ENCODE measurements at places on chromosomes 16 and 17. TPM values are rescaled to one million over a fixed set of nuclear protein-coding genes. Genes with fewer than 3 reads are reported as not detected.

- peaks cover 11% of the 10 kb centered on the region for H3K27me3 ChIP-seq
- no peak for DNase-seq
- no peaks in the 10 kb centered on the region for H3K36me3 ChIP-seq
- peaks cover 38% of the 10 kb centered on the region for H3K4me1 ChIP-seq
- no peak overlapping the region for H3K27ac ChIP-seq
These were observed 576 bp upstream of the MYO18A start for GRCh38 chr17:29180788-29181160.

Gene RASD1
- 3.0 TPM for total RNA-seq

- peaks cover 11% of the 10 kb centered on the region for H3K36me3 ChIP-seq
- no peak overlapping the region for H3K4me3 ChIP-seq
- DNase-seq, result no peak
These were observed 6.0 kb downstream of the TIMM22 start for GRCh38 chr17:1002771-1003555.

Gene PRSS33
- 0.46 TPM for total RNA-seq

GRCh38 chr16:46961373-46962353 is 11.8 kb downstream of the DNAJA2 start:
- H3K4me3 ChIP-seq, result peak overlapping the region; percentile 62
- no peaks in the 10 kb centered on the region for H3K27me3 ChIP-seq
- peaks cover 13% of the 10 kb centered on the region for H3K36me3 ChIP-seq

DNA sequence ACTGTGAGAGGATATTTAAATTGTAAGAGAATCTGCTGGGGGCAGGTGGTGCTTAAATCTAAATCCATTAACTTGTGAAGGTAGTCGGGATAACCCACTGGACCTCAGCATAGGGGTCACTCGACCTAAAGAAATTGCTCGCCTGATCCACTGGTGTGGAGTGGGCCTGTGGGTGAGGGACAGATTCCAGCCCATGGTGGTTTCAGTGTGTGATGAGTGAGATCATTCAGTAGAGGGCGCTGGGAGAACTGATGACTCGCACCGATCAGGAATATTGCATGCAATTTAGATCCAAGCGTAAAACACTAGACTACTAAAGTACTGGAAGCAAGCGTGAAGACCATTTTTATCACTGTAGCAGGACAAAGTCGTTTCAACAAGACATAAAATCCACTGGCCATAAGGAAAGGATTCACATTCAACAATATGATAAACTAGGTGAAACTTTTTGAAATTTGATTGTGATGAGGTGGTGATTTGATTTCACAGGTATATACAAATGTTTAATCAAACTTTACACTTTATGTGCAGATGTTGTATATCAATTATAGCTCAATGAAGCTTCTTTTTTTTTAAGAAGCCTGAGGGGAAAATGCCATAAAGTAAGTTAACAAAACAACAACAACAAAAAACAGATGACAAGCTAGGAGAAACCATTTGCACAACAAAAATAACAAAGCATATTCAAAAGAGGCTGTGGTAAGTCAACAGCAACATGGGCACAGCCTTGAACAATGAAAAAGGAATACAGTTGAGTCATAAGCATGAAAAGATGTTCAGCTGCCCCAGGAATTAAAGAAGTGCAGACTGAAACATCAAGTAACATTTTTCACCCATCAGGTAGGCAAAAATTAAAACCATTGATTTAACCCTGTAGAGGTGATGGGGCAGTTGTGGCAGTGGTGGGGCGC is 7.5 kb upstream of the TMEM170A start:
- peaks cover 3% of the 10 kb centered on the region for H3K27me3 ChIP-seq
- H3K27ac ChIP-seq, result no peak overlapping the region
- H3K4me1 ChIP-seq, result peaks cover 6% of the 10 kb centered on the region
- peak; percentile 45 for DNase-seq
- H3K36me3 ChIP-seq, result no peaks in the 10 kb centered on the region
- no peak overlapping the region for H3K4me3 ChIP-seq

Gene CBFA2T3
- total RNA-seq, result 1.2 TPM

GRCh38 chr17:21524211-21524591 is 148.0 kb downstream of the KCNJ12 start:
- H3K36me3 ChIP-seq, result no peaks in the 10 kb centered on the region
- no peak overlapping the region for H3K4me3 ChIP-seq
- no peaks in the 10 kb centered on the region for H3K4me1 ChIP-seq
- DNase-seq, result no peak
- no peak overlapping the region for H3K27ac ChIP-seq

GRCh38 chr16:64705443-64705842 is 416.4 kb downstream of the CDH11 start:
- no peaks in the 10 kb centered on the region for H3K27me3 ChIP-seq
- H3K36me3 ChIP-seq, result peaks cover 2% of the 10 kb centered on the region
- DNase-seq, result no peak

DNA sequence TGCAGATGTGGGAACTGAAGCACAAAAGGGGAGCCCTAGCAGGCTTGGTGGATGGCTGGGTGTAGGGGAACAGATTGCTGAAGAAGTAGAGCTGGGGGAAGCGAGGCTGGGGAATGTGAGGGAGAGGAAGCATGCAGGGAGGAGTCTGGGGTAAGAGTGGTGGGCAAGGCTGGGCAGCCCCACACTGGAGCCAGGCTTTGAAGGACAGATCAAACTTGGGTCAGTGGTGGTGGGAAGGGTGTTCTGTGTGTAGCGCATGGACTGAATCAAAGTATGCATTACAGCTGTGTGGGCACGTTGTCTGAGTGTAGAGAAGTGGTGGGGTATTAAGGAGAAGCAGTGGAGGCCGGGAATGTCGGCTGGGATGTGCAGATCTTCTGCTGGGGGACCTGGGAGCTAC is 116.0 kb downstream of the CYLD start:
- H3K27me3 ChIP-seq, result peaks cover 9% of the 10 kb centered on the region
- H3K36me3 ChIP-seq, result no peaks in the 10 kb centered on the region
- no peak for DNase-seq
- no peak overlapping the region for H3K27ac ChIP-seq
- H3K4me1 ChIP-seq, result no peaks in the 10 kb centered on the region
- H3K4me3 ChIP-seq, result no peak overlapping the region

Gene CCL18
- total RNA-seq, result 1.5 TPM

Gene RNF43
- 3.4 TPM for total RNA-seq

Gene PPP1R27
- total RNA-seq, result not detected

- no peak for DNase-seq
- peaks cover 8% of the 10 kb centered on the region for H3K36me3 ChIP-seq
- H3K27ac ChIP-seq, result peak overlapping the region; percentile 8
These were observed 27.4 kb downstream of the STH start for GRCh38 chr17:46026166-46027047.

Gene GCGR
- not detected for total RNA-seq

GRCh38 chr16:85535352-85536072 is 77.6 kb upstream of the GSE1 start:
- no peak for DNase-seq
- H3K4me3 ChIP-seq, result no peak overlapping the region
- H3K27ac ChIP-seq, result no peak overlapping the region
- no peaks in the 10 kb centered on the region for H3K36me3 ChIP-seq
- H3K4me1 ChIP-seq, result no peaks in the 10 kb centered on the region

Gene ARHGAP44
- total RNA-seq, result not detected

Gene HS3ST2
- total RNA-seq, result not detected

Gene ATAD5
- total RNA-seq, result 35.7 TPM

GRCh38 chr16:1667271-1667670 is 10.8 kb upstream of the JPT2 start:
- no peak for DNase-seq
- peaks cover 6% of the 10 kb centered on the region for H3K36me3 ChIP-seq
- H3K27me3 ChIP-seq, result no peaks in the 10 kb centered on the region
- no peaks in the 10 kb centered on the region for H3K4me1 ChIP-seq

GRCh38 chr16:17467923-17468540 is 2.7 kb downstream of the XYLT1 start:
- peak overlapping the region; percentile 10 for H3K27ac ChIP-seq
- H3K4me1 ChIP-seq, result peaks cover 51% of the 10 kb centered on the region
- peaks cover 15% of the 10 kb centered on the region for H3K27me3 ChIP-seq
- peaks cover 8% of the 10 kb centered on the region for H3K36me3 ChIP-seq

GRCh38 chr16:83145297-83145696 is 518.5 kb downstream of the CDH13 start:
- H3K36me3 ChIP-seq, result no peaks in the 10 kb centered on the region
- H3K4me3 ChIP-seq, result no peak overlapping the region
- no peaks in the 10 kb centered on the region for H3K4me1 ChIP-seq
- no peak for DNase-seq

Gene NKD1
- total RNA-seq, result 2.4 TPM

DNA sequence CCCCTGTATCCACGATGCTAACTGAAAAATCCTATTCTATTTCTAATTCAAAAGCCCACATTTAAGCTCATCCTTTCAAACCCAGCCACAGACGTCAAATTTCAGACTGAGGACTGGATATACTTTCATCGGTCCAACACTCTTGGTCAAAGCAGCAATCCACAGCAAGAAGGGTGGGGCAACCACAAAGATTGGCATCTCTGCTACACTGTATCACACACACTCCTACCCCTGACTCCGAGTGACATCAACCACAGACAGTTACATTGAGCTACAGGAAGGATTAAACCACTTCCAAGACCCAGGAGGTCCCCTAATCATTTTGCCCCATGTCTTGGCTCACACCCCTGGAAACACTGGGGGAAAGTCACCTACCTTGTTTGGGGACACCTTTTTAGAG is 61.3 kb downstream of the GRIN2A start:
- no peak overlapping the region for H3K4me3 ChIP-seq
- H3K4me1 ChIP-seq, result no peaks in the 10 kb centered on the region
- DNase-seq, result no peak
- no peak overlapping the region for H3K27ac ChIP-seq
- H3K27me3 ChIP-seq, result no peaks in the 10 kb centered on the region

GRCh38 chr16:74877706-74878105 is 103.1 kb upstream of the FA2H start:
- no peak overlapping the region for H3K4me3 ChIP-seq
- H3K27ac ChIP-seq, result no peak overlapping the region
- H3K4me1 ChIP-seq, result no peaks in the 10 kb centered on the region
- H3K36me3 ChIP-seq, result peaks cover 2% of the 10 kb centered on the region

Gene VWA3A
- total RNA-seq, result 0.16 TPM

- DNase-seq, result no peak
- no peaks in the 10 kb centered on the region for H3K4me1 ChIP-seq
- H3K36me3 ChIP-seq, result no peaks in the 10 kb centered on the region
These were observed 10.6 kb upstream of the LRRC59 start for GRCh38 chr17:50407921-50408320.

Gene PRPSAP1
- total RNA-seq, result 52.6 TPM

GRCh38 chr16:13403326-13403725 is 501.9 kb downstream of the SHISA9 start:
- H3K27me3 ChIP-seq, result no peaks in the 10 kb centered on the region
- H3K36me3 ChIP-seq, result no peaks in the 10 kb centered on the region
- H3K27ac ChIP-seq, result no peak overlapping the region
- no peak overlapping the region for H3K4me3 ChIP-seq
- DNase-seq, result no peak

Gene KRT12
- not detected for total RNA-seq

DNA sequence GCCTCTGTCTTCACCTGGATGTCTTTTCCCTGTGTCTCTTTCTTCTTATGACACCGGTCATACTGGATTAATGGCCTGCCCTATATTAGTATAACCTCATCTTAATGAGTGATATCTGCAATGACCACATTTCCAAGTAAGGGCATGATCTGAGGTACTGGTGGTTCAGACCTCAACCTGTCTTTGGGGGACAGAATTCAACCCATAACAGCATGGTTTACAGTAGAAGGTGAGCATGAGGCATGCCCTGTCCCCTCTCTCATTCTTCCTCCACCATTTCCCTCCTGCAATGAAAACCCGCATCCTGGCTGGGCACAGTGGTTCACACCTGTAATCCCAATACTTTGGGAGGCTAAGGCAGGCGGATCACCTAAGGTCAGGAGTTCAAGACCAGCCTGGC is 2.8 kb upstream of the RAB37 start:
- H3K4me1 ChIP-seq, result peaks cover 33% of the 10 kb centered on the region
- peak overlapping the region; percentile 21 for H3K27ac ChIP-seq
- H3K27me3 ChIP-seq, result no peaks in the 10 kb centered on the region
- DNase-seq, result no peak
- no peak overlapping the region for H3K4me3 ChIP-seq

GRCh38 chr16:49275050-49275730 is 6.4 kb downstream of the CBLN1 start:
- H3K36me3 ChIP-seq, result no peaks in the 10 kb centered on the region
- H3K4me3 ChIP-seq, result no peak overlapping the region
- no peak overlapping the region for H3K27ac ChIP-seq
- DNase-seq, result no peak
- peaks cover 14% of the 10 kb centered on the region for H3K4me1 ChIP-seq
- peaks cover 70% of the 10 kb centered on the region for H3K27me3 ChIP-seq

Gene ITGA3
- 16.6 TPM for total RNA-seq

Gene ARL5C
- total RNA-seq, result 0.12 TPM

GRCh38 chr16:69566981-69567680 is 1.4 kb downstream of the NFAT5 start:
- H3K4me1 ChIP-seq, result peaks cover 51% of the 10 kb centered on the region
- H3K27ac ChIP-seq, result peak overlapping the region; percentile 99
- DNase-seq, result peak; percentile 18
- peak overlapping the region; percentile 99 for H3K4me3 ChIP-seq
